Activated naive CD8-positive, alpha-beta T cell treated with anti-CD3 and anti-CD28 coated beads, Interleukin-2, amount 10 ng/mL, durations not matched to agents 7 days and 5 days (primary cell): ENCODE measurements at places on chromosomes 12 and 14. TPM values are rescaled to one million over a fixed set of nuclear protein-coding genes. Genes with fewer than 3 reads are reported as not detected.

Gene CISTR
- not detected for total RNA-seq

DNA sequence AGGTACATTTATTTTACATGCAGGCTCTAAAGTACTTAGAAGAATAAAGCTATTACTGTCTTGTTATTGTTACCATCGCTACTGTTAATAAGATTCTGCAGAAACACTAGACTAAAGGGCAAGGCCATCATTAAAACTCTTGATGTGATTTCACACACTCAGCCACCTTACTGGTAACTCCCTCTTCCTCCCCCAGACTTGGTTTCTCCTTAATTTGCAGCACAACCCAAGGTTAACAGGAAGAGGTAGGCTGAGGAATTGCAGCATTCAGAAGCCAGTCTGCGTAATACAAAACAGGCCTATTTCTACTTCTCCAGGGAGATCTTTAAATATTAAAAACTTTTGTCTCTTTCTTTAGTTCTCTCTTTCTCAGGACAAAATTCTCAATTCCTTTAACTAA is 210.3 kb downstream of the BTG1 start:
- no peak for DNase-seq
- H3K27me3 ChIP-seq: no peaks in the 10 kb centered on the region
- no peak overlapping the region for H3K4me3 ChIP-seq
- no peaks in the 10 kb centered on the region for H3K4me1 ChIP-seq

Gene POLE
- total RNA-seq: 168 TPM

Gene CLEC9A
- not detected for total RNA-seq

- no peaks in the 10 kb centered on the region for H3K4me1 ChIP-seq
- H3K36me3 ChIP-seq: no peaks in the 10 kb centered on the region
- H3K27ac ChIP-seq: peak within 1 kb of the TSS; percentile 6
- H3K4me3 ChIP-seq: no peak within 1 kb of the TSS
Measured at GRCh38 chr12:52848661-52849255, at the start of gene KRT78. Gene KRT78, minus strand, starts transcription at chr12:52848994. Its CDS starts 64 bp downstream, at chr12:52848930.

GRCh38 chr12:11105546-11105945 is 13.4 kb upstream of the TAS2R43 start:
- no peak overlapping the region for H3K4me3 ChIP-seq
- no peak overlapping the region for H3K27ac ChIP-seq
- peaks cover 56% of the 10 kb centered on the region for H3K36me3 ChIP-seq
- DNase-seq: no peak

Gene ERBB3
- 7.1 TPM for total RNA-seq

GRCh38 chr12:130300090-130300489 is 37.6 kb upstream of the PIWIL1 start:
- no peak overlapping the region for H3K27ac ChIP-seq
- H3K27me3 ChIP-seq: peaks cover 7% of the 10 kb centered on the region
- DNase-seq: no peak

Gene OR6C4
- total RNA-seq: not detected

GRCh38 chr12:5248230-5248629 is 183.7 kb upstream of the NTF3 start:
- no peaks in the 10 kb centered on the region for H3K36me3 ChIP-seq
- no peak for DNase-seq
- H3K27me3 ChIP-seq: peaks cover 3% of the 10 kb centered on the region
- H3K27ac ChIP-seq: no peak overlapping the region
- no peaks in the 10 kb centered on the region for H3K4me1 ChIP-seq

GRCh38 chr12:100986595-100987547 is 192.3 kb downstream of the ANO4 start:
- no peak for DNase-seq
- H3K4me1 ChIP-seq: no peaks in the 10 kb centered on the region
- H3K36me3 ChIP-seq: no peaks in the 10 kb centered on the region
- no peak overlapping the region for H3K4me3 ChIP-seq
- no peak overlapping the region for H3K27ac ChIP-seq
- no peaks in the 10 kb centered on the region for H3K27me3 ChIP-seq

Gene CEBPE
- 2.1 TPM for total RNA-seq

DNA sequence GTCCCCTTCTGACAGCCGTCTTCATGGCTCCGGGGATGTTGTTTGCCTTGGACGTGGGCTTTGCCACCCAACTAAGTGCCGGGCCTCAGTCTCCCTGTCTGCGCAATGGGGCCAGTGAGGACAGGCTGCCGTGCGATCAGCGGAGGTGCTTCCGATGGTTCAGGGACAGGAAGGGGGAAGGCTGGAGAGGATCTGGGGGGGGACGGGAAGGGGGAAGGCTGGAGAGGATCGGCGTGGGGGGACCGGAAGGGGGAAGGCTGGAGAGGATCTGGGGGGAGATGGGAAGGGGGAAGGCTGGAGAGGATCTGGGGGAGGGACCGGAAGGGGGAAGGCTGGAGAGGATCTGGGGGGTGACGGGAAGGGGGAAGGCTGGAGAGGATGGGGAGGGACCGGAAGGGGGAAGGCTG is 3.4 kb downstream of the MMP17 start:
- no peak overlapping the region for H3K27ac ChIP-seq
- DNase-seq: no peak
- H3K27me3 ChIP-seq: peaks cover 37% of the 10 kb centered on the region
- H3K4me3 ChIP-seq: no peak overlapping the region
- H3K36me3 ChIP-seq: no peaks in the 10 kb centered on the region

DNA sequence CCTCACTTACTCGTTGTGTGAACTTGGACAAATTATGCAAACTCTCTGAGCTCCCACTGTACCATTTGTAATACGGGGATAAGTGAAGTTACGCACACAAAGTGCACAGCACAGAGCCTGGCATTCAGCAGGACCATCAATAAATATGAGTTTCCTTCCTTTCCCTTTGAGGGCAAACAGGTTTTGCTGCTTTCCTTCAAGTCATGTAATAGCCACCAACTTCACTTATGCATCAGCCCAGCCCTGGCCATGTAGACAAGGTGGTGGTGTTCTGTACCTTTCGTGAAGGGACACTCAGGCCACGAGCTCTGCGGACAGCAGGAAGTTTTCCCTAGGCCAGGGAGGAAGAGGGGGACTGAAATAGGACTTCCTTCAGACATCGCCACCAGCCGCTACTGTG is 272.7 kb downstream of the CACNA1C start:
- no peak overlapping the region for H3K27ac ChIP-seq
- H3K36me3 ChIP-seq: no peaks in the 10 kb centered on the region
- no peaks in the 10 kb centered on the region for H3K4me1 ChIP-seq
- peaks cover 11% of the 10 kb centered on the region for H3K27me3 ChIP-seq
- H3K4me3 ChIP-seq: no peak overlapping the region

Gene IFI27L2
- total RNA-seq: 76.4 TPM

GRCh38 chr12:95994476-95994875 is 1.7 kb downstream of the HAL start:
- no peak overlapping the region for H3K27ac ChIP-seq
- peaks cover 2% of the 10 kb centered on the region for H3K36me3 ChIP-seq
- no peak for DNase-seq
- peaks cover 7% of the 10 kb centered on the region for H3K4me1 ChIP-seq
- no peak overlapping the region for H3K4me3 ChIP-seq
- no peaks in the 10 kb centered on the region for H3K27me3 ChIP-seq

DNA sequence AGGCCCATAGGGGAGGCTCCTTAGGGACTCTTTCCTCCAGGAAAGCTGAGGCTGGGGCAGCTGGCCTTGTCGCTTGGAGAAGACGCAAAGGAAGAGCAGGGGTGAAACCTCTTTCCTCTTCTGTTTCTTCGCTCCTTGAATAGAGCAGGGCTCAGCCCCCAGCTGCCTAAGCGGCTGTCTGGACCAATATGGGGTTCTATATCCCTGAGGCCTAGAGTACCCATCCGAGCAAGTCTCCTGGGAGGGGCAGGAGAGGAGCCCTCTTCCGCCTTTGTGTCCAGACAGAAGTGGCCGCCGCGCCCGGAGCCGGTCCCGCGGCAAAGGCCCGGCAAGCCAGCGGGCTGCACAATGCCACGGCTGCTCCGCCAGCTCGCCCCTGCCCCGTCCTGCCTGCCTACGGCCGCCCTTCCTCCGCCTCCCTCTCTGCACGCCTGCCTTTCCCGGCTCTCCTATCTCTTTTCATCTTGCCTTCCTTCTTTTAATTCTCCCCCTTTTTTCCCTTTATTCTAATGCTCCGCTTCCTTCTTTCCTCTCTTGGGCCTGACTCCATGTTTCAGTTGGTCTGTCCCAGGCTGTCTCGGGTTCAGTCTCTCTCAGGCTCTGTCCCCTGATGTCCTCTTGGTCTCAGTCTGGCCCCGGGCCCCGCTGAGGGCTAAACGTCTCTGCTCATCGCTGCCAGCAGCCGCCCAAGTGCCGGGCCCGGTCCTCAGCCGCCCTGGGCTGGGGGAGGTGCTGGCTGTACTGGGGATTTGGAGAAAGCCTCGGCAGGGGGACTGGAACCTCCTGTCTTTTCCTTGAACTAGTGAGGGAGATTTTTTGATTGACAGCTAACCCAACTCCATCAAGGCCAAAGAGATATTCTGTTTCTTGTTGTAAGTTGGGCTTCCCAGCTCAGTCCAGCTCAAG is 2.5 kb upstream of the HOXC9 start:
- H3K4me1 ChIP-seq: peaks cover 18% of the 10 kb centered on the region
- H3K27ac ChIP-seq: no peak overlapping the region
- H3K36me3 ChIP-seq: peaks cover 2% of the 10 kb centered on the region
- DNase-seq: no peak
- peaks cover 100% of the 10 kb centered on the region for H3K27me3 ChIP-seq
- H3K4me3 ChIP-seq: peak overlapping the region; percentile 23

- H3K36me3 ChIP-seq: peaks cover 23% of the 10 kb centered on the region
- peak overlapping the region; percentile 95 for H3K27ac ChIP-seq
- H3K27me3 ChIP-seq: no peaks in the 10 kb centered on the region
- peaks cover 89% of the 10 kb centered on the region for H3K4me1 ChIP-seq
- no peak for DNase-seq
- peak overlapping the region; percentile 51 for H3K4me3 ChIP-seq
Measured at GRCh38 chr14:99194736-99195135, 77.3 kb downstream of the BCL11B start.

GRCh38 chr14:26444822-26445221 is 153.0 kb downstream of the NOVA1 start:
- no peak for DNase-seq
- H3K4me1 ChIP-seq: no peaks in the 10 kb centered on the region
- H3K27ac ChIP-seq: no peak overlapping the region
- H3K27me3 ChIP-seq: no peaks in the 10 kb centered on the region
- H3K36me3 ChIP-seq: no peaks in the 10 kb centered on the region

Gene GPR68
- 28.0 TPM for total RNA-seq

DNA sequence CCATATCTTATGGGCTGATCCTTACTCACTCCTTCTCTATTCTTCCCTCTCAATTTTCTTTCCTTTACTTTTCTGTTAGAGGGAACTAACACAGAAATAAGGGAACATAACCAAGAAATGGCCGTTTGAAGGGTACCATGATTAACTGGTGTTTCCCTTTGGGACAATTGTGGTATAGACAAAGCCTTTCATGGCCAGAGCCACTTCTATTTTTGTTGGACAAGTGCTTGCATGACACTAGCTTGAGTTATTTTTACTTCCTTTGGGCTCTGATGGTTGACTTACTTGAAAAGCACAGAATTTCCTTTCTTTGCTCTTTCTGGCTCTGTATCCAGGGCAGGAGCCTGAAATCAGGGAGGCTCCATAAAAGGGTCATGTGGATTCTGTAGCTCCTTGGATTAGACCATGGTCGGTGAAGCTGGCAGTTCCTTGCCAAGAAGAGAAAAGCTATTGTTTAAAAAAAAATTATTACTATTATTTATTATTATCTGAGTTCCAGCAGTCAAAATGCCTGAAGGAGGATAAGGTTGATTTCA is 130.6 kb downstream of the KTN1 start:
- no peak overlapping the region for H3K4me3 ChIP-seq
- H3K4me1 ChIP-seq: no peaks in the 10 kb centered on the region
- no peaks in the 10 kb centered on the region for H3K36me3 ChIP-seq

Gene FOXN3
- total RNA-seq: 101 TPM

GRCh38 chr14:78823035-78823434 is 652.9 kb downstream of the NRXN3 start:
- no peak overlapping the region for H3K27ac ChIP-seq
- no peak overlapping the region for H3K4me3 ChIP-seq
- no peaks in the 10 kb centered on the region for H3K27me3 ChIP-seq
- H3K4me1 ChIP-seq: no peaks in the 10 kb centered on the region

Gene KLRC2
- total RNA-seq: 4.4 TPM

Gene OTOGL
- not detected for total RNA-seq

DNA sequence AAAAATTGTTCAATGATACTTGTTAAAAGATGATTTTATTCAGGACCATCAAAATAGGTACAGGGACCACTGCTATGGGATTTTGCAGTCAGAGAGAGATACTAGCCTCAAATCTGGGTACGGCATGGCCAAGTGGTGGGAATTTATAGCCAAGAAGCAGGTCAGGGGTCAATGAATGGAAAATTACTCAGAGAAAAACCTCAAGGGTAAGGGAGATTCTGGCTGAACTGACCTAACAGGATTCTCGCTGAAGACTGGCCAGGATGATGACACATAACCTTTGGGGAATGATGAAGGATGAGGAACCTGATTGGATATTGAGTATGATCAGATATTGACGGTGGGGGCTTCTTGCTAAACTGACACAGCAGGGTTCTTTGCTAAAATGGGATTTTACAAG is 32.7 kb downstream of the DEPDC4 start:
- no peaks in the 10 kb centered on the region for H3K4me1 ChIP-seq
- no peaks in the 10 kb centered on the region for H3K36me3 ChIP-seq
- no peak overlapping the region for H3K4me3 ChIP-seq
- H3K27ac ChIP-seq: no peak overlapping the region
- no peak for DNase-seq

- H3K4me1 ChIP-seq: peaks cover 16% of the 10 kb centered on the region
- H3K27me3 ChIP-seq: no peaks in the 10 kb centered on the region
- DNase-seq: peak; percentile 32
- H3K4me3 ChIP-seq: peak overlapping the region; percentile 56
Measured at GRCh38 chr12:31832740-31833729, 104.2 kb upstream of the AMN1 start.

DNA sequence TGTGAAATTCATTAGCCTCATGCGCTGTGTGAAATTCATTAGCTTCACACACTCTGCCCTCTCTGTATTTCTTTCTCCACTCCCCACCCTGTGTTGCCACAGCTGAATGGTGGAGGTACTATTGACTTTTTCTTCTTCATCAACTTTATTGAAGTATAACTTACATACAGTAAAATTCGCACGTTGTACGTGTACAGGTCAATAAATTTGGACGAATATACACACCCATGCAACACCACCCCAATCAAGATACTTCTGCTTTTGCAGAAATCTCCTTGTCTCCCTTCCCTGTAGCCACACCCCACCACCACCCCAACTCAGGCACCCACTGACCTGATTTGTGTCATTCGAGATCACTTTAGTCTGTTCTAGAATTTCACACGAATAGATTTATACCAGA is 51.8 kb downstream of the FBXL14 start:
- no peak for DNase-seq
- H3K27ac ChIP-seq: no peak overlapping the region
- no peaks in the 10 kb centered on the region for H3K36me3 ChIP-seq
- peaks cover 77% of the 10 kb centered on the region for H3K27me3 ChIP-seq

- H3K36me3 ChIP-seq: no peaks in the 10 kb centered on the region
- H3K4me3 ChIP-seq: no peak overlapping the region
- no peak for DNase-seq
- no peaks in the 10 kb centered on the region for H3K4me1 ChIP-seq
Measured at GRCh38 chr14:57526942-57527341, 33.3 kb upstream of the CCDC198 start.

DNA sequence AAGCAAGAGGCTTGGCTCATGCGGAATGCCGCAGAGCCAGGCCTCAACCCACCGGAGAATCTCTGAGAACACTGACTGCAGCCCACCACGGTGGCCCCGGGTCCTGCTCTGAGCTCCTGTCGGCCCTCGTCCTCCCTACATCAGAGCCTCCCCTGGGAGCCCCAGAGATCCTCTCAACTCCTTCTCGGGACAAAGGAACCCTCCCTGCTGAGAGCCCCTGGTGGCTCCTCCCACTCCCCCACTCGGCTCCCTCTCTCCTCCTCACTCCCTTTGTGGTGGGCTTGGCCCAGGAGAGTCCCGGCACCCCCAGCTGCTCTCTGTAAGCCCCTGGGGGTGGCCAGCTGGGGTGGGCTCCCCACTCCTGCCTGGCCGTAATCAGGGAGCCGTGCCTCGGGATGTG is 11.1 kb upstream of the INF2 start:
- peak overlapping the region; percentile 78 for H3K4me3 ChIP-seq
- no peaks in the 10 kb centered on the region for H3K27me3 ChIP-seq
- no peak for DNase-seq
